ENCODE measurements at places on chromosomes 5 and 9.

DNA sequence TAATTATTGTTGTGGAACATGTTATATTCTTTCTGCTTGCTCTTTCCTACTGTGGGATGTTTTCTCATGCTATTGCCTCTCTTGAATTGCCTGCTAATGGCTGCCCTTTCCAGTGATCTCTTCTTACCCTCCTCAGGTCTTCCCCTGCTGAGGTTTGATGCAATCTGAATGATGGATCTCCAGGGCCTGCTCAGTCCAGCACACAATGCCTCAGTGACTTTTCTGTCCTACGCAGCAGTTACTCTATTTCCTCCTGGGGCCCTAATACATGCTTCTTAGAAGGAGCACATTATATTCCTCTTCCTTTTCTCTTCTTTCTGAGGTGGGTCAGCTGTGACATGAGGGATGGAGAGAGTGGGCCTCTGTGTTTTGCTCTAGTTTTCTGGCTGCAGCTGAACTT lies at the start of gene SPINK14:
Gene SPINK14 (plus strand): TSS at position 301 of the 400 bp plus-strand sequence. CDS start 1,187 bp downstream, outside the sequence.
- no peak for DNase-seq

- peak; percentile 1 for DNase-seq
Measured at GRCh38 chr9:114002271-114002985, 75.7 kb downstream of the AMBP start.

- no peak for DNase-seq
Measured at GRCh38 chr5:1376981-1377380, 32.1 kb upstream of the CLPTM1L start.

GRCh38 chr9:123266655-123267399 lies 1.6 kb downstream of the STRBP start:
- DNase-seq, result no peak

GRCh38 chr5:155332618-155333017 lies 319.1 kb downstream of the KIF4B start:
- DNase-seq, result no peak

- no peak for DNase-seq
Measured at GRCh38 chr9:111232997-111233790, 96.8 kb downstream of the OR2K2 start.

DNA sequence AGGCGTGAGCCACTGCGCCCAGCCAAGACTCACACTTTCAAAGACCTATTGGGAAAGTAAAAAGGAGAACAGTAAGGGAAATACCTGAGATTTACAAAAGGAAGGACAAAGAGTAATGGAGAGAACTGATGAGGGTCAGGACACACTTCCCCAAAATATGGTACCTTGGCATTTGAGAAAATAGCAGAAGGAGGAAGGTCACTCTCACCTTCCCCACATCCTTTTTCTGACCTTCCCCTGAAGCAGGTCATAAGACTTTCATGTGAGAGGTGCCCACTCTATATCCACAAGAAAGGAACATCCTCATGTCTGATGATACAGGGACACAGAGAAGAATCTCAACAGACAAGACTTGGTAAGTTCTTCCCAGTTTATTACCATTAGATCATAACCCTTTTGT lies 272.8 kb downstream of the FBXL17 start:
- no peak for DNase-seq

GRCh38 chr5:137708796-137709559 lies 26.9 kb downstream of the KLHL3 start:
- DNase-seq, result no peak

GRCh38 chr9:26301659-26302058 lies 590.9 kb downstream of the CAAP1 start:
- no peak for DNase-seq

- no peak for DNase-seq
Measured at GRCh38 chr9:23769307-23769935, 56.6 kb downstream of the ELAVL2 start.

GRCh38 chr5:135484674-135485086 lies 32.5 kb upstream of the TIFAB start:
- DNase-seq, result no peak

DNA sequence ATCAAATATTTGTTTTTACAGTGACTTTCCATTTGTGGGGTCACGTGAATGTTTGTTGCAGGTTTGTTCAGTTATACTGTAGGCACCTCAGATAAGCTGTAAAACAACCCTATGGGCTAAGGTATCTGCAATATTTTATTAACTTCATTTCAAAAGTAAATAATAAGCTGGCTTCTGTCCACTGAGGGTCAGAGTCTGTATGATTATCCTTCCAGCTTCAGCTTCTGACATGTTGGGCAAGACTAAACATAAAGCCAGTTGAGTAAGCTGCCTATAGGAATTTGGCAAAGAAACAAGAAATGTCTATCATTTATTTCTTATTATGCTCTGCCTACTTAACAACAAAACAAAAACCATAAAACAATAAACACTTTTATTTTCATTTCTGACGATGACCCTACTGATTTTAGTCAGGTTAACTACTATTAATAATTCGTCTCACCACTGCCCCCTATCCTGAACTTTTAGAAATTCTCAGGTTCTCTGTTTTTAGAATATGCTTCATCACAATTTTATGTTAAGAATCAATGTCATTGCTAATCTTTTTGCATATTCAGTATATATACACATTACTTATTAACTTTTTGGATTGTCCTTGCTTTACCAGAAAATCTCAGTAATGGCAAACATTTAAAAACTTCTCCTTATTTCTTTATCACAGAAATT lies 413.6 kb upstream of the ADAMTSL1 start:
- no peak for DNase-seq

DNA sequence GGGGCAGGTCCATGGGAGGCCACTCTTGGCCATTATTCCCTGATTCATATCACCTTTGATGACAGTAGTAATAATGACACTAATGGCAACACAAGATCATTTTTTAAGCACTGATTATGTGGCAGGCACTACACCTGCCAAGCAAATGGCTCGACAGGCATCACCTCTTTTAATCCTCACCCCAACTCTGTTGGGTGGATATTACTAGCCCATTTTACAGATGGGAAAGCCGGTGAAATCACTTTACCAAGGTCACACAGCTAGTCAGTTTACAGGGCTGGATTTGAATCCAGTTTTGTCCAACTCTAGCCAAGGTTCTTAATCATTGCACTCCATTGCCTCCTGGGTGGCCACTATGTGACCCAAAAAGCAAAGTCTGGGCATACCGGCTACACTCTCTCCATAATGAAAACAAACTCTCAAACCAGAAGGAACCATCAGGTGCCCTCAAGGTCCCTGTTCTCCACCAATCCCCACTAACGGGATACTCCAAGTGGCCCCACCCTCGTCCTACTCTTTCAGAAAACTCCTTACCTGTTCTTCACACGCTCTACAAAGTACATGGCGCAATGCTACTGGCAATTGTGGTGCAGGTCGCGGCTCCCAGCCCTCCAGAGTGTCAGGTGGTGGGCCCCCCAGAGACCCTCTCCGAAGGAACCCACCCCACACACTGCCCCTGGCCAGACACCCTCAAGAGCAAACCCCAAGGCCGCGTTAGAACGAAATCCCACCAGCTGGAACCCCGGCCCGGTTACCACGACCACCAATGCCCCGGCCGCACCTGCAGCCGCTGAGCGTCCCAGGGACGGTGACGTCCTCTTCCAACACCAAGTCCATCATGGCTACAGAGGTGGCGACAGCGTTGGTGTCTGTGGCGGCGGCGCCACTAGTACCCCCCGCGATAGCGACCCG lies 572 bp downstream of the CDK5RAP2 start:
- no peak for DNase-seq

DNA sequence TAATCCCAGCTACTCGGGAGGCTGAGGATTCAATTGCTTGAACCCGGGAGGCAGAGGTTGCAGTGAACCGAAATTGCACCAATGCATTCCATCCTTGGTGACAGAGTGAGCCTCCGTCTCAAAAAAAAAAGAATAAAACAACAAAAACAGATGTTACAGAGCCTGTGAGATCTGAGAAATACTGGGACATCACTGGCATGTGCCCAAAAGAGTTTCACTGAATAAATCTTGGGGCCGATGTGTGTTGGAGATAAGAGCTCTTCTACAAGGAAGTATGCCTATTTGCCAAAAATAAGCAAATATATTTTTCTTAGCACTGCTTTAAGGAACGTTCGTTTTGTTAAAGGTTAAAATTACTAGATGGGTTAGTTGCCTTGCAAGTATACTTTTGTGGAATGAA lies 55.1 kb downstream of the KIAA1958 start:
- DNase-seq, result no peak

- DNase-seq, result no peak
Measured at GRCh38 chr5:130455175-130455574, 550.9 kb downstream of the CHSY3 start.

DNA sequence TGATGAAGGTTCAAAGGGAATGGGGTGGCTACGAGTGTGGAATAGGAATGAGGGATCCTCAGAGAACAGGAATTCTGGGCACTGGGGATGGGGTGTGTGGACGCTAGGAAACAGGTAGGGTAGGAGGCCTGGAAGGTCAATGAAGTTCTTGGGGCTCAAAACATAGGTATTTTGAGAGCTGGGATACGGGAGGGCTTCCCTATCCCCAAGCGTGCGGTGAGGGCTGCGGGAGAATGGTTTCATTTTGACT lies 718 bp downstream of the QSOX2 start:
- no peak for DNase-seq

- no peak for DNase-seq
Measured at GRCh38 chr9:83280268-83280667, 217.3 kb upstream of the RASEF start.

DNA sequence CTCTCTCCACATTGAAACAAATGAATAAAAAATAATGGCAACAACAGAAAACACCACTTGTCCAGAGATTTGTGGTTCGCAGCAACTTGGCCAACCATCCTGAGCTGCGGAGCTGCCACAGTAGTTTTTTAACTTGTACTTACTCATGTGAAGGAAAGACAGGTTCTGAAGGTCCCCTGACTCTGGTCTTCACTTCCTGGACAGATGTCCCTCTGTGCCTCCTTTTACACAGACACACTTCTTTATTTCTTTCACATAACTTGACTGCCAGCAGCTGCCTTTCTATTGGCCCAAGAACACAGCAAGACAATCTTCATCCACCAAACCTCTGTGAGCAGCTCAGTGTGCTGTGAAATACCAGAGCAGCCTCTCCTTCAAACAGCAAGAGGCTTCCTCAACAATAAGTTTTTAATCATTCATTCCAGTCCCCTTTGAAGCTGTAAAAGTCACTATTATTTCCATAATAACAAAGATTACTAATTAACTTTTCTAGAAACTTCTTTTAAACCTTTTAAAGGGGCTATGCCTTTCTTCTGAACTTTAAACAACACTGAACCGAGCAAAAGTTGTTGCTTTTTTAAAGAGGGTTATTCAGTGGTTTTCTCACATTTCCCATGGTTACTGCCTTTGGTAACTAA lies 198.7 kb downstream of the NR2F1-AS1 start:
- no peak for DNase-seq

GRCh38 chr9:72465593-72465984 lies 55.8 kb upstream of the TMC1 start:
- no peak for DNase-seq

- DNase-seq, result no peak
Measured at GRCh38 chr5:180201051-180201987, 7.7 kb downstream of the RASGEF1C start.

GRCh38 chr5:111748304-111748763 lies 8.7 kb downstream of the NREP start:
- DNase-seq, result no peak

GRCh38 chr5:108381350-108381953 lies 446 bp downstream of the FBXL17 start:
- peak; percentile 32 for DNase-seq

GRCh38 chr5:57313716-57314115 lies 139.9 kb downstream of the GPBP1 start:
- no peak for DNase-seq

GRCh38 chr5:68689010-68689409 lies 404.8 kb upstream of the SLC30A5 start:
- no peak for DNase-seq

DNA sequence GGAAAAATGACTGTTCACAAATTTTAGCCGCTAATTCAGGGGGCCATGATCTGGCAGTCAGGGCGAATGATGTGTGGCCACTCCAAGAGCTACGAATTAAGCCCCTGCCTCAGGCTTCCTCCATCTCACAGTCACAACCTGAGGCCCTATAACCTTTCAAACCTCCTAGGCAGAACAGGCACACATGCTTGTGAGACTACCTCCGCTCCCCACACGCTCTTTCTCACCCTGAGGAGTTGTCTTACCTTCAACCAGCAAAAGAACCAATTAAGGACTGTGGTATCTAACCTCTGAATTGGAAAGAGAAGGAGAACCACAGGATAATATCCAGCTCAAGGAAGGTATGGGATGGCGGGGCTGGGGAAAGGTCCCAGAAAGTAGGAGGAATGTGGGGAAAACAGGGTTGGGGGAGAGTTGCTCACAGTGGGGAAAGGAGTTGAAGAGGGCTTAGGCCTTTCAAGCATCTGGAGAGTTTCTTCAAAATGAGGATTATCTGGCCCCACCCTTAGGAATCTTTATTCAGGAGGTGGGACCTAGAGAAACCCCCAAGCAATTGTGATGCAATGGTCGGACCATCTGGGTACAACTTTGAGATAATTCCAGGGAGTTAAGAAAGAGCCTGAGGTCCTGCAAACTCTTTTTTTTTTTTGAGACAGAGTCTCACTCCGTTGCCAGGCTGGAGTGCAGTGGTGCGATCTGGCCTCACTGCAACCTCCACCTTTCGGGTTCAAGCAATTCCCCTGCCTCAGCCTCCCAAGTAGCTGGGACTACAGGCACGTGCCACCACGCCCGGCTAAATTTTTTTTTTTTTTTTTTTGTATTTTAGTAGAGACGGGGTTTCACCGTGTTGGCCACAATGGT lies 5.5 kb downstream of the PCDH1 start:
- DNase-seq, result no peak

DNA sequence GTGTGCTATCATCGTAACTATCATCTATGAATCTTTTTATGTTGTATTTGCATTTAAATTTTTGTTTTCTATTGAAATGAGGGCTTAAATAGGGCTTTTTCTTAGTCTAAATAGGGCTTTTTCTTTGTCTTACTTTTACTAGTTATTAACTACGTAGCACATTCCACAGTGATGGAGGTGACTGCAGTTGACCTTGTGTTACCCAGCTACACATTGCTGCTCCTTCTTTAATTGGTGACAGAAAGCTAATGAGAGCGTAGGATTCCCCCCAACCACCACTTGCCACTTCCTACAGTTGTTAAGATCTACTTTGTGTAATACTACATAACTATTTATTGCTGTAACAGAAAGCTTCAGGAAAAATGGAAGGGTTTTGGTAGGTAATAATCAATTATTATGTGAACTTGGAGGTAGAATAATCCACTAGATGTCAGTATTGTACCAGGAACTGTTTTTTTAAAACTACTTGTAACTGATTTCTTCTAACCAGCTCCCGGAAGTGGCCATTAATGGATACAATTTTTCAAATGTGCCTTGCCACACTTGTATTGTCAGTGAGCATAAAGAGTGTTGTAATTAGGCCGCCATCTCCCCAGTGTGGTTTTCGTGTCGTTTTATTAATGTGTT lies 18.0 kb downstream of the MTRR start:
- DNase-seq, result no peak

DNA sequence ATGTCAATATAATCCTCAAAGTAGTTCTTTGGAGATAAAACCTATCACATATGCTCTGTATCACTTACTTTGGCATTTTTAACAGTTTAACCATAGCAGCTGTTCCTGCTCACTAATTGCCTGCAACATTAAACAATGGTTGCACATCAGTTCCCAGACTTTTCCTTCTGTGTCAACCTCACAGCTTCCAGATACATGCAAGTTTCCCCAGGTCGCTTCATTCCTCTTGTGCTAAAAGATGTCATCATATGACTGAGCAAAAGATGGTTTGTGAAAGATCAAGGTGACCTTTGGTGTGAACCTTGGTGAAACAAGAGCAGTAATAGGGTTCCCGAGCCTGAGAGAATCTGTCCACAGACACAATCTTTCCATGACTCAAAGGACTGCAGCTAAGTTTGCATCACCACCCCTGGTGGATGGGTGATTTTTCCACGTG lies 500.4 kb upstream of the PAPPA start:
- DNase-seq, result no peak

Measured in progenitor cell of endocrine pancreas (in vitro differentiated cells).